ENCODE measurements at places on chromosomes 6 and 20.

DNA sequence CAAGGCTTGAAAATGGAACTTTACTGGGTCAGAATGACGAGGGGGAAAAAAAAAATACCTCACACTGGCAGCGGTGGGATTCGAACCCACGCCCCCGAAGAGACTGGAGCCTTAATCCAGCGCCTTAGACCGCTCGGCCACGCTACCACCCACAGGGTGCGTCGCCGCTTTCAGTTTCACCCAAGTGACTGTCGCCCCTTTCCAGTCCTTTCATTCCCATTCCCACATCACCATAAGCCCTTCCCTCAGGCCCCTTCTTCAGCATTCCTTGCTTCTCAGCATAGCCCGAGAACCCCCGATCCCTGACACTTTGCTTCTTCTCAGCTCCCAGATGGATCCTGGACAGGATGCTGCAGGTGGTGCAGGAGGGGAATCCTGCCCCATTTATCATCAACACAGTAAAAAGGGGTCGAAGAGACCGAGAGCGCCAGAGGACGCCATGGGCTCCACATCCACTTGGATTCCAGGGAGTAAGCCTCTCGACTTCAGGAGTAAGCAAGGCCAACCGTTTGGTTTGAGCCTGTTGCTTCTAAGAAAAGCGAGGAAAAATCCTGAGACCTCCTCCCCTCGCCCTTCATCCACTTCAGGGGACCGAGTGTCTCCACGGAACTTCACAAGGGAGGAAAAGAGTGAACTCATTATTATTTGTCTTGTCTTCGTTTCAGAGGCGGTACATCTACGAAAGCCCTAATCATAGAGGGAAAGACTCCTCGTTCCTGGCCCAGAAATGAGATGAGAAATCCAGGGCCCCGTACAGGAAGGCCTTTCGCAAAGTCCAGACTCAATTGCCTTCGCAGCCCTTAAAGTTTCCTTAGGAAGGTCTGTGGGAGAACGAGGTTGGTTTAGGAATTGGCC is 20.0 kb upstream of the TRIM27 start:
- DNase-seq, result peak; percentile 54

DNA sequence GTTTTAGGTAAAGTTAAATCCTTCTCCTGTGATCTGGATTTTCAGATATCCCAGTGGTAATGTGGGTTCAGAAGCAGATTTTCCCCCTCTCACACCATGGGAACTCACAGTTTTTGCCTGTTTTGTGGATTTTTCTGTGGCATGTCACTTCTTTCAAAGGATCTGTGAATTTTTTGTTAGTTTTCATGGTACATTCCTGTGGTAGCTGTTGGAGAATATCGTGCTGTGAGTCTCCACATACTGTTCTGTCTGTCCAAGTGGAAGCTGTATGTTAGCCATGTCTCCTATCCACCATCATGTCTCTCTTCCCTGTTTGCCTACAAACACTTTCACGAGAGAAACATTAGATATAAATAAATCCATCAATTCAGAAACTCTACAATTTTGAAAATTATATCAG is 378.7 kb upstream of the ADGRB3 start:
- no peak for DNase-seq

GRCh38 chr6:157637941-157638662 is 184.9 kb upstream of the SNX9 start:
- no peak for DNase-seq

DNA sequence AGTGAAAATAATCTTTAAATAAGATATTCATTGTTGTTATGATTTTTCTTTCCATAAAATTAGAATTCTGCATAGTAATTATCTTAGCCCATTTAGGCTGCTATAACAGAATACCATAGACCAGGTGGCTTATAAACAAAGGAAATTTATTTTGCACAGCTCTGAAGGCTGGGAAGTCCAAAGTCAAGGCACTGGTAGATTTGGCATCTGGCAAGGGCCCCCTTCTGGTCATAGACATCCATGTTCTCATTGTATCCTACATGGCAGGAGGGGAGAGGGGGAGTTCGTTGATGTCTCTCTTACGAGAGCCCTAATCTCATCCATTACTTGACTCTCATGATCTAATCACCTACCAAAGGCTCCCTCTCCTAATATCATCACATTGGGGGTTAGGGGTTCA is 175.0 kb upstream of the CCN2 start:
- DNase-seq, result no peak

- DNase-seq, result no peak
Measured at GRCh38 chr20:62793757-62794006, 2.6 kb upstream of the MRGBP start.

GRCh38 chr20:32434434-32434833 is 76.3 kb downstream of the ASXL1 start:
- no peak for DNase-seq

GRCh38 chr6:78845567-78845966 is 21.8 kb upstream of the IRAK1BP1 start:
- no peak for DNase-seq

DNA sequence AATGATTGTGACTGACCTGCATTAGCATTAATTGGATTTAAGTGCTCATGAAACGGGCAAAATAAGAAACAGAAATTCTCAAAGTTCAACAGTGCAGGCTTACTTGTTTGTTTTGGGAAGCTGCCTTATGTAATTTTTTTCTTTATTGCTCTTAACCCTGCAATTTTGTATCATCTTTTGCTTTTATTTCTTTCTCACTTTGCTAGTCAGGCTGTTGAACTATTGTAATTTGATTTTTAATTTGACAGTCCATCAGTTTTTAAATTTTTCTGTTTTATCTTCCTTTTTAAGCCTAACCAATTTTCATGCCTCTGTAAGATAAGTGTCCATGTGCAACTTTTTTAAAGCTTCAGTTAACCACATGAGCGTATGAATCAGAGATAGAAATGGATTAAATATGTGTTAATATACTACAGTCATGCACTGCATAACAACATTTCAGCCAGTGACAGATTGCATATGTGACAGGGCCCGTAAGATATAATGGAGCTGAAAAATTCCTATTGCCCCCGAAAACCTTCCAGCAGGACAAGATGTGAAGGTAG is 44.6 kb downstream of the PEX7 start:
- no peak for DNase-seq

DNA sequence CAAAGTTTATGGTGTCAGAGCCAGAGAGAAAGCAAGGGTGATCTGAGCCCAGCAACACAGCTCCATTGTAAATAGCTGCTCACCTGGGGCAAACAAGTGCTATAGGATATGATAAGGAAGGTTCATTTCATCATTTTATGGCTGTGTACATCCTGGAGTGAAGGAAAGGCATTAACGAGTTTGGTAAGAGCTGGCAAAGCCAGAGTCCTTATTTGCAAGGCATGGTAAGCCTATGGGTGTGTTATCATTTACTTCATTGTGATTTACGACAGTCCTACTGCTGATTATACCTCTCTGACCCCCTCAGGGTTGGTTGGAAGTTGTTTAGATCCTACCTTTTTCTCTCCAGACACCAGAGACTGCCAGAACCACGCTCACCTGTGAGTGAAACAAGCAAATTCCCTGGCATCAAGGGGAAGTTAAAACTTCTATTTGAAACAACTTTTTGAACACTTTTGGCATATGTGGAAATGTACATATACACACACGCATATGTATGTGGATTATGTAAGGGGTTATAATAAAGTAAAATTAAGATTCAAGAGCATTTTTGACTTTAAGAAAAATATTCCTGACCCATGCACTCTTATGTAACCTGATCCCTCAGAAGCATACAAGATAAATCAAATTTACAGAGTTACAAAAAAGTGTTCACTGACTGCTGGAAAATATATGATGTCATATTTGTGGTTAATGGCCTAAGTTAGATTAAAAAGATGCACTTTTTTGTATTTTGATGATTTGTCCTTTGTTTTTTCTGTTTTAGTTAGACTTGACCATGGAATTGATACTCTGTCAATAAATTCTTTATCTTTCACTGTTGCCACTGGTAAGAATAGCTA is 40.4 kb upstream of the EDN1 start:
- DNase-seq, result no peak

- DNase-seq, result no peak
Measured at GRCh38 chr6:8085053-8085511, 17.3 kb downstream of the EEF1E1 start.

GRCh38 chr6:122049341-122049740 is 350.1 kb upstream of the HSF2 start:
- peak; percentile 24 for DNase-seq

GRCh38 chr6:117491916-117492315 is 9.4 kb downstream of the DCBLD1 start:
- DNase-seq, result no peak

GRCh38 chr6:64081453-64081852 is 445.9 kb downstream of the PHF3 start:
- no peak for DNase-seq

DNA sequence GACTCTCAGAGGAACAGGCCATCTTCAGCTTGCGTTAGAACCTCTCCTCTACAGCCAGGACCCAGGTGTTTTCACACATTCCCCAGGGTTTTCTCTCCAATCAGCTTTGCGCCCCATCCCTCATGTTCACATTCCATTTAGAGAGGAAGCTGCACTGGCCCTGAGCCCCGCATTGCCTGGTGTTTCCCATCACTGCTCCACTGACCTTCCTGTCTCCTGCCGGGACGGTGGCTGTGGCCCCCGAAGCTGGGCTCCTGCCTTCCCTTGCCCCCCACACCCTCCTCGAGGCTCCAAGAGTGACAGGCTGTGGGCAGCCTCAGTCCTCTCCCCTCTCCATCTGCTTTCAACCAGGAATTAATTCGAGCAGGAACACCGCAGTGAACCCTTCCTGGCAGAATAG is 357.3 kb downstream of the THBS2 start:
- no peak for DNase-seq

DNA sequence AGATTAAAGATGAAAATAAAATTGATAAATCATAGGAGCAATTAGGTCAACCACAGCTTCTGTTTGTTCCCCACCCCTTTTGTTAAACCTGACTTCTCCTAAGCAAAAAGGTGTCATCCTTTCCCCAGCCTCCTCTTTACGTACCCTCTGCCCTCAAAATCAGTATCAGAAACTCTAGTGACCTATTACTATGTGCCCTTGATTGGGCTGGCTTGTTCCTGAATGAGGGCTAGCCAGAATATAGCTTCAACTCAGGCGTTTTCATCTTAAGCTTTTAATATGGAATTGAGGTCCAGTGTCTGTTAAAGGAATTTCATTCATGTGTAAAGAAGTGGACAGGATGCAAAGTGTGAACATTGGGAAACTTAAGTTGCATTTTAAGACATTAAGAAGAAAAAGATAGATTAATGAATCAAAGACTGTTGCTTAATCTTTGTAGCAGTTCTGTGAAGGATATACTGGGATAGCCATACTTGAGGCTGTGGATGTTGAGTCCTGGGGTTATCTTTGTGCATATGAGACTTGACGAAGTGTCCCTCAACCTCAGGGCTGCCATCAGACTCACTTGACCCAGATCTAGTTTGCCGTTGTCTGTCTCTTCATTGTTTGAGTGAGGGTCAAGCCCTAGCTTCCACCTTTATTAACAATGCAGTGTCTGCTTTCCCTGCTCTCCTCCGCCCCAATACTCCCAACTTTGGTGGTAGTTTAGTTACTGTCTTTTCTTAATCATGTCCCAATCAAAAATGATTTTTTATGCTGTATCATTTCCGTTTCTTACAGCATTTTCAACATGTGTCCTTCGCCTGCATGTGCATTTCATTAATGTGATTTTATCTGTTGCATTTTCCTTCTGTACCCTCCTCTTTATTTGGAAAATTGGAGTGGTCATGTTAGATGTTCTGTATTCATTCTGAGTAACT is 1.9 kb downstream of the TBPL1 start:
- DNase-seq, result no peak

- DNase-seq, result no peak
Measured at GRCh38 chr6:158340252-158340651, 28.0 kb downstream of the TULP4 start.
